ENCODE measurements at places on chromosomes 2 and 18.

DNA sequence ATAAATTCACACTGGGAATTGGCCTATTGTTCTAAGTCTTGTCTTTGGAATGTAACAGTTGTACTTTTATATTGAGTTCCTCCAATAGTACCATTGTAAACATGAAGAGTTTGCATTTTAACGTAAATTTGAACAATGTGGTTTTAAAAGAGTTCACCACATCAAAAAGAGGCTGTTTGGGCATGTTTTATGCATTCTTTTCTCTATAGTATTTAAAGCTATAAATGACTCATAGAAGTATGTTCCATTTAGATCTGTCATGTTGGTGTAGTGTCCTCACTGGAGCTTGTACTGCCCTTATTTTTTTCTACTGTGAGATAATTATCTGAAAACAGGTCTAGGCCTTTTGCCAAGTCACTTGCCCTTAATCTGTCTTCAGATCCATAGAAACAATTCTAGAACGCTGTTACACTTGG lies 141.9 kb downstream of the RHBDD1 start:
- no peak for DNase-seq

DNA sequence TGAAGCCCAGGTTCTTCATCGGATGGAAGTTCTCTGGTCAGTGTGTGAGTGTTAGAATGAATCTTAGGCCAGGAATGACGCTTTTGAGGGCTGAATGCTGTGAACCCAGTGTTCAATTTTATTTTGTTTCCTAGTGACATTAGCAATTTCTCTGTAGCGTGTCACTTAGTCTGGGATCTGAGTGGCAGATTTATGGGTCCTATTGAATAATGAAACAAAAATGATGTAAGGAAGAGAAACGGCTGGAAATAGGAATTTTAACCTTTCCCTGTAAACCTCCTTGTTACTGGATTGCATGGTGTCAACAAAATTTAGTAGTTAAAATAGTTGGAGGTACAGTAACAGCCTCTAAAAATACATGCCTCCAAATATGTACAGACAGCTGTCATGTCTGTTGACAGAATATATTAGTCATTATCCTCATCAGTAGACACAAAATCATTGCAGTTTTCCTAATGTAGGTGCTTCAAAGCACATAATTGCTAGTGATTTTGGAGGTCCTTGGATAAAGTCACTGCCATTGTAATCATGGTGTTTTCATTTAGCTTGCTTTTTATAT lies 223.8 kb upstream of the SPRED2 start:
- no peak for DNase-seq

DNA sequence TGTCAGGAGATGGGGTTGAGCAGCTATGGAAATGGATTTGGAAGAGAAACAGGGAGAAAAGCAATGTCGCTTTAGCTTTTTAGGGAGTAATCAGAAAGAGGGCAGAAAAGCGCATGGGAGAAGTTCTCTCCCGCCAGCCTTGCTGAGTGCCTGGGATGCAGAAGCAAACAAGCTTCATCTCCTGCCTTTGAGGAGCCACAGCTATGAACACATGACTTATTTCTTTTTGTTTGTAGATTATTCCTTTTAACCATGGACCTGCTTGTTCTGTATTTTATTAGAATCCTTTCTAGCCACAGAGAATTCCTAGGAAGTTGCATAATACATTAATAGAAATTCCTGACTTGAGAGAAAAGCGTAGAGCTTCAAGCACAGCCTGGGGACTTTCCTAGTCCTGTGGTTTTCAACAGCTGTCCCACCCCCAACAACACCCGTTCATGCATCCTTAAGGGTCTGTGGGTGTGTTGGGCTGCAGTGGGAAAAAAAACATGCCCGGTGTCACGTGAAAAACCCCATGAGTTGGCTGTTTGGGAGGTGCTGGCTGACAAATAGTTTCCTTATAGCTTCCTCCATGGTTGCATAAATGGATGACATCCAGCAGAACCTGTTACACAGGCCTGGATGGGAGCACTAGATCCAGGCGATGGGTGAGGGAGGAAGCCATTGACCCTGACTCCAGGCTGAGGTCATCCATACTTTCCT lies 14.9 kb downstream of the SLC9A4 start:
- no peak for DNase-seq

- DNase-seq: no peak
Measured at GRCh38 chr2:197782126-197782525, 3.0 kb downstream of the BOLL start.

DNA sequence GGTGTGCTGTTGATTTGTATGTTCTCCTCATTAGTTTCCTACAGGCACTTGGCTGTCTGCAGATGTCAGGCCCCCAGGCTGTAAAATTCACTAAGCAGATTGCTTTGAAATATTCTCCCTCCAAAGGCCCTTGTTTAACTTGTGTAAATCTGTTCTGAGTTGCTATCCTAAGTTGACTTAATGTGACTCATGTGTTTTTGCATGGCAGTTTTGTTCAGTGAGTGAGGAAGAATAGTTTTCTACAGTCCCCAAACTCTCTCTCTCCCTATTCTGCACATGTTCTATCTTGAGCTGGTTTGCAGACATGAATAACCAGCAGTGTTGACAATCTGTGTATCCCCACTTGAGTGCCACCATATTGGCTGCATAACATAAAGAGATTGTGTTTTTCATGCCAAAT lies 1005.4 kb upstream of the DDX18 start:
- DNase-seq: no peak

- no peak for DNase-seq
Measured at GRCh38 chr2:236550701-236551465, 18.7 kb upstream of the ACKR3 start.

GRCh38 chr18:23550898-23551297 lies 35.4 kb downstream of the NPC1 start:
- no peak for DNase-seq

DNA sequence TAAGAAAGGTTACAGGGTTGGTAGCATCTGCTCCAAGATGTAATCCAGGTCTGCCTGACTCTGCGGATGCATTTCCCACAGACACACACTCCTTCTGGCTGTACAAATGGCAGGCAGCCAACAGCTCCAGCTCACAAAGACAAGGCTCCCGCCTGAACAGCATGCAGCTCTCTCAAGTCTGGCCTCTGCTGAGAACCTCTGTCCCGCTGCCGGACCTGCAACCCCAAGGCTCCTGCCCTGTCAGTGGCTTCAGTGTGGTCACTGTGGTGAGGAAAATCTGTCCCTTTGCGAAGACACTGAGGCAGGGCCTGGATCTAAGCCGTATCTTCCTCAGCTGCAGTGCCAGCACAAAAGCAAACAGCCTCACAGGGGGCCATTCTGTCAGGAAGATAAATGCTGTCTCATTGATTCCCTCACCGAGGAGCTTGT lies 469.3 kb upstream of the MEX3C start:
- DNase-seq: no peak

GRCh38 chr2:32617599-32618189 lies 10.2 kb upstream of the TTC27 start:
- no peak for DNase-seq

DNA sequence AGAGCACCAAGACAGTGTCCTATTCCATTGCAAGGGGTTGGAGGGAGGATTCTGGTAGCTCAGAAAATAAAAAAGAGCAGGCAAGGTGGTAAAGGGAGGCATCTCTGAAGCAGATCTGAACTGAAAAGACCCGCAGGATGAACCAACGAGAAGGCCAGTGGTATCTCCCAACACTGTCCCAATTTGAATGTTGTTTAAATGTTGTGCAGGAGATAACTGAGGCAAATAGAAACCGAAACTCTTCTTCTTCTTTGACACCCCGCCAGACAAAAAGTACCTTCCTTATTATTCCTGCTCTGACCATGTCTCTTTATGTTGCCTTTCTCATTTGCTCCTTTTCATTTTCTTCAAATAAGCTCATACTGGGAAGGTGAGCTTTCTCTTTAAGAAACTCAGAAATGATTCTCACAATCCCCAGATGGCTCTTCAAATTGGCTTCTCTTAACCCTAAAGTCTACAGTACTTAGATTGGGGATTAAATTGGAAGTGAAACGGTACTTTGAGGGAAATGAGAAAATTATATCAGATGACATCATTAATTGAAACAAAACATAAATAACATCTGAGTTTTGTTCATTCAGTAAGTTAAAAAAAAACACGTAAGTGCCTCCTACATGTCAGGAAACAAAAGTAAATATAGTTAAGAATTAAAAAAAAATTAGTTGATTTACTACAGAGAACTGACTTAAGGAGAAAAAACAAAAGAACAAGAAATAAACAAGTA lies 143.6 kb downstream of the WDPCP start:
- DNase-seq: no peak

DNA sequence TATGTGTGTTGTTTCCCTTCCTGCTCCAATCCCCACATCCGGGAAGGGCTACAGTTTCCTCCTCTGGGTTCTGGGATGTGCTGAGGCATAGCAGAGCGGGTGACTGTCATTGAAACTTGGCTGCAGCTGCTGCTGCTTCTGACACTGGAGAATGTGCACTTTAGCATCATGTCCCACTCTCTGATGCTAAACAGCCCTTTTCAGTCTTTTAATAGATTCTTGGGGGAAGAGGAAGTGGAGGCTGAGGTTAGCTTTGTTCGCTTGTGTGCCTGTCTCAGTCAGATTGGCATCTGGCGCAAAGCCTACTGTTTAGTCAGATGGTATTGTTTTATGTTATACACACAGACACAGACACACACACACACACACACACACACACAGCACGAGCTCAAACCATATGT lies 136.5 kb upstream of the RND3 start:
- no peak for DNase-seq

- DNase-seq: no peak
Measured at GRCh38 chr2:51027968-51028367, 4.0 kb downstream of the NRXN1 start.

Measured in left lobe of liver (tissue), 2 donors.